RPMI8226 (cell line): ENCODE measurements at places on chromosomes 7 and 10.
A peak's percentile ranks its signal among the peaks of the same experiment; 100 is the strongest.

DNA sequence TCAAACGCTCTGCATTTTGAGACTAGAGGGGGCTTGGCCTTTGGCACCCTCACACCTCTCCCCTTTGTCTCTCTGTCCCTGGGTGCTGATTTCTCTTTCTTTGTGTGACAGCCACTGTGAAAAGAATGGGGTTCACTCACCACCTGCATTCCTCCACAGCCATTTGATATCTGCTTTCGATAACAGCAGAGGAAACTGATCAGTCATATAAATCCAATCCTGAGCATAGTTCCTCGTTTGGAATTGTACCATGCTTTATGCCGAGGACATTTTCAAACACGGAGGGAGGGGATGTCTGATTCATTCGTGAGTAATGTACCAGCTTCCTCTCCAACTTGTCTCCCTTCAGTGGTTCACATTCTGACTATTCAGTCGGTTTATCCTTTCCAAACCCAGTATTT, 15.8 kb downstream of the MET start:
- DNase-seq, result no peak

DNA sequence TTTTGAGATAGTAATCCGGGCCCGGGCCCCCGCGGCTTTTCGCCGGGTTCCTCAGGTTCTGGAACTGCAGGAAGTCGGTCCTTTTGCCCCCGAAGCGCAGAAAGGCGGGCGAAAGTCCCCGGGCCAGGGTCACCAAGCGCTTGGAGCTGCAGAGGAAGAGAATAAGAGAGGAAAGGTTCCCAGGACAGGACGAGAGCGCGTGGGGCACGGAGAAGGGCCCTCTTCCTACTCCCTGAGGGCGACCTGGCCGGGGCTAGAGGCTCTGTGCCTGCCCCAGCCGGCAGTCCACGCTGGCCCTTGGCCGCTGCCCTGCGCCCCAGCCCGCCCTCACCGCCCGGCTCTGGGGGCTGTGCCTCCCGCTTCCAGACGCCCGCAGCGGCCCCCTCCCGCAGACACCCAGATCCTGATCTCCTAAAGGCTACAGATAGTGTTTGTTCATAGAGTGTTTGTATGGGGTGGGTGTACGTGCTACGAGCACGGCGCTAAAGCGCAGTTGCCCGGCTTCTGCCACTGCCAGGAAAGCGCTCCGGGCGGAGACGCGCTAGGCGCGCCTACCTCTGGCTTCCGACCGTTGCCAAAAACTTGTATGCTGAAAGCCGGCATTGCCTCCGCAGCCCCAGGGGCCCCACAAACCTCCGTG, 3.2 kb downstream of the HPSE2 start:
- DNase-seq, result no peak

DNA sequence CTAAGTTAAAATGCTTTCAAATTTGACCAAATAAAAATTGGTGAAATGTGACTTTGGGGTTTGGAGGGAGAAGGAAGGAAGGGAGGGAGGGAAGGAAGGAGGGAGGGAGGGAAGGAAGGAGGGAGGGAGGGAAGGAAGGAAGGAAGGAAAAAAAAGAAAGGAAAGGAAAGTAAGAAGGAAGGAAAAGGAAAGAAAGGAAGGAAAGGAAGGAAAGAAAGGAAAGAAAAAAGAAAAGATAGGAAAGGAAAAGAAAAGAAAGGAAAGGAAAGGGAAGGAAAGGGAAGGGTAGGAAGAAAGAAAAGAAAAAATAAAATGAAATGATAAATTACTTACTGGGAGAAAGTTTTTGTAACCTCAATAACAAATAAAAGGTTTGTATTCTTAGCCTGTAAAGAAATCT, 24.1 kb upstream of the GGCT start:
- DNase-seq, result no peak

DNA sequence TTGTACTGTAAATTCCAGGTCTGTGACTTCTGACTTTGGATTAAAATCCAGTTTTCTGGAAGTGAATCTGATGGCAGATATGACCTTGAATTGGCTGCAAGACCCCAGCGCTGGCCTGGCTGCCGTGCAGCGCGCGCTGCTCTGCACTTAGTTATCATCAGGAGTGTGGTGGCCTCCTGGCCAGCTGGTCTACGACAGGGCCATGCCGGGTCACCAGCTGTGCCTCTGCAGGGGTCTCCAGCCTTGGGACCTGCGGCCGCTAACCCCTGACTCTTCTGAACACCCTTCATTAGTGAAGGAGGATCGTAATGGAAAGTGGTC, 190.7 kb upstream of the SH2B2 start:
- no peak for DNase-seq

GRCh38 chr7:155660059-155660757, 15.7 kb downstream of the RBM33 start:
- DNase-seq, result no peak

GRCh38 chr10:59587083-59587755, 122.4 kb downstream of the SLC16A9 start:
- DNase-seq, result peak; percentile 72

- DNase-seq, result no peak
Measured at GRCh38 chr10:18254086-18254485, 113.9 kb downstream of the CACNB2 start.

- peak; percentile 88 for DNase-seq
Measured at GRCh38 chr10:80078448-80079311, at the start of gene TMEM254. TSS of gene TMEM254 (plus strand) at chr10:80078665. CDS start at chr10:80078700, 35 bp downstream.

DNA sequence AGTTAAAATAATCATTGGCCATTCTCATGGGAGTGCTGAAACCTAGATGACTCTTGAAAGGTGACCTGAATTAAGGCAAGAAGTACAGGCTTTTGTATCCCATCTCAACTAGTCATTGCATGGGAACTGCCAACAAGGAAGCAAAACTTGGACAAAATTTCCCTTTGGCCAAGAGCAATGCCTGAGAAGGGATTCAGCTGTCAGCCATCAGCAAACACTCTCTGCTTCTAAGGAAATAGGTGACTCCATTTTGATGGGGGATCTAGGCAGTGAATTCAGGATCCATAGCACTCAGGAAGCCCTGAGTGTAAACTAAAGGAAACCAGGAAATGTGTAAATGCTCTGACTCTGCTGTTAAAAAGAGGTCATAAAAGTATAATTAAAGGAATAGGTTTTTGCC, 221.5 kb upstream of the TMEM229A start:
- DNase-seq, result no peak

GRCh38 chr10:51759896-51760534, 60.6 kb upstream of the CSTF2T start:
- no peak for DNase-seq

GRCh38 chr7:76377186-76377918, 18.6 kb upstream of the YWHAG start:
- no peak for DNase-seq

- DNase-seq, result no peak
Measured at GRCh38 chr10:112959207-112959838, 9.3 kb downstream of the TCF7L2 start.

- DNase-seq, result no peak
Measured at GRCh38 chr7:148362541-148362940, 228.0 kb upstream of the C7orf33 start.

DNA sequence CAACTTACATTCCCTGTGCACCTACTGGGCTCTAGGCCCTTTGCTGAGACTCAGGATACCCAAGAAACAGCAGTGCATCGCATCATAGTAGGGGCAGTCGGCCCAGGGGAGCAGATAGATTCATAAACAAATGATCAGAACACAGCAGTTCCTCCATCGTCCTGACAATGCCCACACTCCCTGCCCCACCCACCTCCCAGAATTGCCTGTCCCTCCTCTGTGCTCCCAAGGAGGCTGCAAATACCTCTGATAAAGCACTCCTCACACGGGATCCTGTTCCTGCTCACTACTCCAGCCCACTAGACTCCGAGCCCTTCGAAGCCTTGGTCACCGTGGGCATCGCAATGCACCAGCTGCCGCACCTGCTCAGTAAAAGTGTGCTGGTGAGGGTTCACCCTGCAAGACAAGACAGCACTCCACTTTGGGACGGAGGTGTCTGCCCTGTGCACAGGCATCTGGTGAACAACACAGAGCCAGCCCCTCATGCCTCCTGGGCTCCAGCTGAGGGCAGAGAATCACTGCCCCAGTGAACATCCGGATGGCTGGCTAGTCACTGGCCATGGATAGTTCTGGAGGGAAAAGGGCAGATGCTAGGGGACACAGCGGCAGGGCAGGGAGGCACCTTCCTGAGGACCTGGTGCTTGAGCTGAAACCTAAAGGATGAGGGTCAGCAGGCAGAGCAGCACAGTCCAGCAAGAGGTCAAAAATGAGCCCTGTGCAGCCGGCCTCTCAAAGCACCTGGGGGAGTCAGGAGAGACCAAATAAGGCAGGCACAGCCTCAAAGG, 60.7 kb downstream of the TNS3 start:
- DNase-seq, result no peak

DNA sequence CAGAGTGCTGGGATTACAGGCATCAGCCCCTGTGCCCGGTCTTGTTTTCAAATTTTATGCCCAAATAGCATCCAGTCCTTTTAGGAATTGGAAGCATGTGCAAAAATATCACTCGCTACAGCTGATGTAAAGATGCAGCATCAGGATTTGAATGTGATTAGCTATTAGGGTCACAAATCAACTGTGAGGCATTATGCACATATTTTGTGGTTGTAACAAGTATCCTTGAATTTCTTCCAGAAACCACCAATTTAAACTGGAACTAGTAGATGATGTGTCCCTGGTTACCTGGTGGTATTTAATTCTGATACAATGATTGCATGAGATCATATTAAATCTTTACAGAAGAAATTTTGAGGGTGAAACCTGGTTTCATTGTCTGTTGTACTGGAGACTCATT, 41.0 kb upstream of the ITGA8 start:
- no peak for DNase-seq

- no peak for DNase-seq
Measured at GRCh38 chr10:93287775-93288174, 194.4 kb downstream of the MYOF start.
